Fibroblast of gingiva (primary cell): ENCODE measurements at places on chromosomes 7 and 10.

DNA sequence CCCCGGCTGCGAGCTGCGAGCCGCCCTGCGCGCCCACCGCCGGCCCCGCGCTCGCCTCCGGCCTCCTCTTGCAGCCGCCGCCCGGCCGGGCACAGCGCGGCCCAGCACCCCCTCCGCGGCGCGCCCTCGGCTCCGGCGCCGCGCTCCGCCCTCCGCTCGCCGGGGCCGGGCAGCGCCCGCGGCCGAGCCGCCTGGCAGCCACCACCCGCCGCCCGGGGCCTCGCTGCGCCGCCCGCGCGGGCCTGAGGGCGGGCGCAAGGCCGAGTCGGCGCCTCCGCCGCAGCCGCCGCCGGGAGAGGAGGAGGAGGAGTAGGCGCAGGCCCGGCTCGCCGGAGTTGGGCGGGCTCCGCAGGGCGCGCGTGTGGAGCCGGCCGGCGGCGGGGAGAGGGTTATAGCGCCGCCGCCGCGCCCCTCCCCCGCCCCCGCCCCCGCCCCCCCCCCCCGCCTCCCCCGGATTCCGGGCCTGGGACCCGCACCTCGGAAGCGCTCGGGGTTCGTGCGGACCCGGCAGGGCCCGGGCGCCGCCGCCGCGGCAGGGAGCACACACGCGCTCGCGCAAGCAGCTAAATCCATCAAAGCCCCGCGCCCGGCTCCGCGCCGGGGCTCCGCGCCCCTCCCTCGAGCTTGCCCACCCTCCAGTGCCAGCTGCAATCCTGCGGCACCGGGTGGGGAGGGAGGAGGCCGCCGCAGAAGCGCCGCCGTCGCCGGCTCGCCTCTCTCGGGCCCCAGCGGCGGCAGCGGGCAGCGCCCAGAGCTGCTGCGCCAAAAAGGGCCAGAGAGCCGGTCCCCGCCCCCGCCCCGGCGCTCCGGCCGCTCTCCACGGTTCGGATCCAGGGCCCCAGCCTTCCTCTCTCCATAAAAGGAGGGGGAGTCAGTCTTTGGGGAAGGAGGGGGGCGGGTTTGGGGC is at the start of gene PDGFA:
Gene PDGFA (minus strand): TSS at position 363 of the 907 bp plus-strand sequence. CDS start 845 bp downstream, outside the sequence.
- peak; percentile 58 for DNase-seq

GRCh38 chr7:33591490-33591889 is 313.8 kb upstream of the BMPER start:
- DNase-seq = no peak

DNA sequence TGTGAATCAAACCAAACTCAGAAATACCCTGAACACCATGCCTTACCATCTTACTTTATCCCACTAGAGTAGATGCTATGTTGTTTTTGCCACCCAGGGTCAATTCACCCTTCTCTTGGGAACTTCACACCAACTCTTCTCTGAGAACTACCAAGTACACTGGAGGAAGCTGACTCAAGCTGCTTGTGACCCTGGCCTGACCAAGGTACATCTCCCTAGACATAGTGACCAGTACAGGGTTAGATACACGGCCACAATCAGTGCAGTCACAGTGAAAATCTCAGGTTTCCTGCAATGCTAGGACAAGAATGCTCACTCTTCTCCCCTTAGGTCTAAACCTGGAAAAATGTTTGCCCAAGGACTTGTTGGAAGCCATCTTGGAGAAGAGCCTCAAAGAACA is 31.8 kb downstream of the EZH2 start:
- no peak for DNase-seq

DNA sequence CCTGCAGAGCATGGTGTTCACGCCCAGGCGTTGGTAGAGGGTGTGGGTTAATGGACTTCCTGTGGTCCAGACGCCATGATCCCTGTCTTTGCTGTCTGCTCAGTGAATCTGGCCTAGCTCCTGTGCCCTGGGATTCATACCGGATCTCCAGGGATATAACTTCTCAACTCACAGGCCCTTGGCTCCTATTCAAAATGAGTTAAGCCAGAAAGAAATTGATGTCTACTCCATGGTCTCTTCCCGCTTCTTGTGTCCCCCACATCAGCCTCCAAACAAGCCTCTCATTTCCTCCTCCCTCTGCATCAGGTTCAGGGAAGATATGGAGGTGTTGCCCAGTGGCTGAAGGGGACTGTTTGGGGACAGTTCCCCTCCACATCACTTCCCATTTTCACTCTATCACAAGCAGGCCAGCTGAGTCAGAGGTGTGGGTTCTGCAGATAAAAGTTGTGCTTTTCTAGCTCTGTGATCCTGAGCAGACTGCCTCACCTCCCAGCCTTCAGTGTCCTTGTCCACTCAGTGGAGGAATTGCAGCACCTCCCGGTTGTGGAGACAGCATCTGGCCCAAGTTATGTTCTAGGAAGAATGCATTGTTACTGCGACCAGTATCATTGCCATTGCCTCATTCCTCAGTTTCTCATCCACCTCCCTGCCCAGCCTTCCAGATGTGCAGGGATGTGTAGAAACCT is 22.5 kb downstream of the AKR1E2 start:
- peak; percentile 10 for DNase-seq

- DNase-seq = no peak
Measured at GRCh38 chr10:112970021-112970420, 20.0 kb downstream of the TCF7L2 start.

DNA sequence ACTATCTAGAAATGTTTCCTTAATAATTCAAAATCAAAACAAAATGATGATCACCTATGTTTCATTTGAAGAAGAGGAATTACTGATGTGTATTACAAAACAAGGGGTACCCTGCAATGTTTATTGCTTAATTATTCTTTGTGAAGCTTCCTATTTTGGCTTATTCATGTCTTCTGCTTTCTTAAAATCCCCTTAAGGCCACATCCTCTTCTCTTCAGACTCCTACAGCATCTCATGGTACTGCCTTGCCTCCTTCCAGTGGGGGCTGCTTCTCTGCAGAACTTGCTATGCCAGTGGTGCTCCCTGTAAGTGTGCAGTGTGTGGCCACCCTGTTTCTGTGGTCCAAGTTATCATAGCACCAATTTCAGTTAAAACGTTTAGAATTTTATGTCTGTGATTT is 35.0 kb downstream of the CCDC146 start:
- DNase-seq = no peak

GRCh38 chr7:99173787-99174186 is 29.9 kb upstream of the SMURF1 start:
- DNase-seq = no peak

DNA sequence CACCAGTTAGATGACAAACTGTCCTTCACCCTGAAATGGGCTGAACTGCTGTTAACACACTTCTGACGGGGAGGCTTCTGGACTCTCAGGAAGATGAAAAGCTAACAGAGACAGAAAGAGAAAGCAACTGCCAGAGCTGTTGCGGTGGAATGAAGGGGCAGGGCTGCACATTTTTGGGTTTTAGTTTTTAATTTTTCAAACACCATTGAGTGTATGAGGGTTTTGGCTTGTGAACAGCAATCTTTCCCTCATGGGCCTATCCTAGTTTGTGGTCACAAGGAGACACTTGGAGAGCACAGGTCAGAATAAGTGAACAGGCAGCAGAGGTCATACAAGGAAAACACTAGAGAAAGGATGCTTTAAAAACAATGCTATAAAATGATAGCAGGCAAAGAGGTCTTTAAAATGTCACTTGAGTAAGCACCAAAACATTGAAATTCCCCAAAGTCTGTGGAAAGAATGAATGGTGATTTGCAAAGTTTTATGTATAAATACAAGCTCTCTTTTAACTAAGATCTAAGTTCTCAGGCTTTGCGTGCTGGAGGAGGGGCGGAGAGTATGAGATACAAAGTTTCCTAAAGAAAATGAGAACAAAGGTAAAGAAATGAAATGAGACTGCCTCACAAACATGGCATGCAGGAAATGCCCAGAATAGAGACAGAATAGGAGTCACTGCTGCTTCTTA is 101.4 kb upstream of the GLI3 start:
- peak; percentile 85 for DNase-seq

DNA sequence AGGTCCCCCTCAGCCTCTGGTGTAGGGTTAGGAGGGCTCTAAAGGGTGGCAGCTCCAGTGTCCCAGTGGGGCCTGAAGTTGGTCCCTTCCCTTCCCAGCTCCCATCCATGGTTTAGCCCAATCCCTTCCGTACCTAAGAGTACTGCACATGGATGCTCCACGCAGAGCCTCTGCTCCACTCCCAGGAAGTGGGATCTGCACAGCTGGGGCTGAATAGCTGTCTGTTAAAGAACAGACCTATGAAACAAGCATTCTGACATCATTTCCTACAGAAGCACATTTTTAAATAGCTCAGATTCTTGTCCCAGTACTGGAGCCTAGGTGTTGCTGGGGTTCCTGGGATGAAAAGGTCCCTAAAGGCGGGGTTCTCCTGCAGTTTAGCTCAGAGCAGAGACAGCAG is 135.9 kb downstream of the ZMYND11 start:
- DNase-seq = no peak

- no peak for DNase-seq
Measured at GRCh38 chr10:29737074-29737593, 102.4 kb upstream of the SVIL start.

DNA sequence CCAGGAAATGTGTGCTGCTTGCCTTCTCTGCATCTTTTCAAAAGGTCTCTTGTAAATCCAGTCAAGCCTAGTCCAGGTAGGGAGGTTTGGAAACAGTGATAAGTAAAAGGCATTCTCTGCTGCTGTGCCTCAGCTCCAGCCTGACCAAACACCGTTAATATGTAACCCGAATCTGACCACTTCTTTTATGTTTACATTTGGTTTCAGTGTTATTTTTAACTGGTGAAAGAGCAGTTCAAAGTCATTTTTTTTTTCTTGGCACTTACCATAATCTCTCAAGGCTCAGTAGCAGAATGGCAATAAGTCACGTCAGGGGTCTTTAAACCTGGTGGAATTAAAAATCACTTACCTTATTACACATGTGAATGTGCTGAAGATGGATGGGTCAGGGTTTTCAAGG is 216.8 kb downstream of the PTEN start:
- peak; percentile 48 for DNase-seq

GRCh38 chr10:90788968-90789367 is 68.9 kb downstream of the HTR7 start:
- no peak for DNase-seq

DNA sequence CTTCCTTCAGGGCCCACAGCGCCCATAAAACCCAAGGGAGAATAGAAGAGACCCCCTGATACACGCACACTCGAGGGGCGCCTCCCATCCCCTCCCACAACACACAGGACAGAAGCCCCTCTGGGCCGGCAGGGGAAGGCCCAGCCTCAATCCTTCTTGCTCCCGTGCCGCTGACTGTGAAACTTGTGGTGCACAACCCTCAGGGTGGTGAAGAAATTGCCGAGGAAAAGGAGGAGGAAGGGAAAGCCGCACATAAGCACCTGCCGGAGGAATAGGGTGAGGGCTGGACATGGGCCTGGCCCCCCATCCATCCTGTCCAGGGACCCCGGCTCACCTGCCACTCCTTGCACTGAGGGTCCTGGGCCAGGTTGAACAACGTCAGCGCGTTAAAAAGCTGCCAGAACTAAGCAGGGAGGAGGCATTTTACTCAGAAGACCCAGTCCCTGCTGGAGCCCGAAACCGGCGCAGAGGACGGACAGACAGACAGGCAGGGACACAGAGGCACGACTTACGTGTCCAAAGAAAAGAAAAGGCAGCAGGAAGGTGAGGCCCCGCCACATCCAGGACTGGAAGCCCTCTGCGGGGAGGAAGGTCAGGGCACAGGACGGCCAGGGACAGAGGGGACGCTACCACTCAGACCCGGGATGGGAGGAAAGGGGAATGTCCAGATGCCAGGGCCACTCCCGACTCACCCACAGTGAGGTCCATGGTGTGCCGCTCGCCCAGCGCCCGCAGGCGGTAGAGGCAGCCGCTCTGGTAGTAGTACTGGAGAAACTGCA is 7.2 kb downstream of the TMEM120A start:
- no peak for DNase-seq

DNA sequence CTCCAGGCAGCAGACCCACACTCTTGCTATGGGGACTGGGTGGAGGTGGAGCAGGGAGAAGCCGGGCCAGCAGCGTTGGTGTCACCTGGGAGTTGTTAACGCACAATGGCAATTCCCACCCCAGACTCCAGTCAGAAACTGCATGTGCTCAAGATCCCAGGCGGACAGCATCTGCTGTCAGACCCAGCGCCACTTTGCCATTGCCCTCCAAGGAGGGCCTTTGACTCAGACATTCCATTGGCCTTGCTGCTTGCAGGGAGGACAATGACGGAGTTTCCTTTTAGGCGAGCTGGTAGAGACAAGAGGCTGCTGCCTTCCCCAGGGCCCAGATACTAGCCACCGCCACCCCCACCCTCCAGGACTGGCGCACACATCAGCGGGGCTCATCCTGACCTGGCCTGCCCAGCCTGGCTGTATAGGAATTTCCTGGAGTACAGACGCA is 34.5 kb downstream of the ZNF775 start:
- no peak for DNase-seq
